ENCODE measurements at places on chromosomes 13 and 19.

GRCh38 chr13:84191139-84191538 lies 308.9 kb upstream of the SLITRK1 start:
- no peak for DNase-seq

- DNase-seq: no peak
Observed at GRCh38 chr19:45542234-45542668, 35.0 kb downstream of the VASP start.

DNA sequence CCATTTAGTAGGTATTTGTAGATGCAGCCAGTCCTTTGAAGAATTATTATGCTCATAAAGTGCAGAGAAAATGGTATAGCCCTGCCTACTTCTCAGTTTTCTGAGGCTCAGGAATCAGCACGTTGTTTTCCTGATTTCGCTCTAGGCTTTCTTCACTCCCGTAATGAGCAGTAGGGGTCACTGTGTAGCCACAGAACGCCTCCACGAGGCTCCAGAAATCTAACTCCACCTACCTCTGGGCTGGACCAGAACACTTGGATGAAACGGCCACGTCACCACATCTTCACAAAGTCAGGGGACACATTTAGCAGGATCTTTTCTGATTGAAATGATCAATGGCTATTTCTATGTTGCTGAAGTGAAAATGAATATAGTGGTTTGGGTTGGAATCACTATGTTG lies 49.8 kb upstream of the GTF3A start:
- peak; percentile 66 for DNase-seq

- peak; percentile 85 for DNase-seq
Observed at GRCh38 chr19:54162241-54162805, 2.8 kb upstream of the LENG1 start.

GRCh38 chr13:99663185-99663825 lies 162.0 kb downstream of the TM9SF2 start:
- DNase-seq: no peak

GRCh38 chr19:10145031-10145430 lies 25.3 kb upstream of the EIF3G start:
- no peak for DNase-seq

GRCh38 chr19:37981785-37982475 lies 74.9 kb downstream of the SIPA1L3 start:
- DNase-seq: no peak

- peak; percentile 12 for DNase-seq
Observed at GRCh38 chr13:76828316-76828741, 57.9 kb downstream of the KCTD12 start.

Data from inflammatory macrophage treated with lipopolysaccharide for 1 hour (primary cell).